ENCODE measurements at places on chromosomes 16 and 17.

DNA sequence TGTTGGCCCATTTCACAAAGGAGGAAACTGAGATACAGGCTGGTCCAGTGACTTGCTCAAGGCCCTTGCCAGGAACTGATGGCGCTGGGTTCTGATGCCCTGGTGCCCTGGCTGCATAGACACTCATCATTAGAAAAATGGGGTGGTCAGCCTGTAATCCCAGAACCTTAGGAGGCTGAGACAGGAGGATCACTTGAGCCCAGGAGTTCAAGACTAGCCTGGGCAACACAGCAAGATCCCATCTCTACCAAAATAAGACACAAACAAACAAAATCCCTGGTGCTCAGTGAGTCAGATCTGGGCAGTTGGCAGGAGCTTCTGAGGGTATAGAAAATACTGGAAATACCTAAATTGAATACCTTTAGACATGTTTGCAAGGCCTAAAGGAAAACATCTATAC, 41.1 kb upstream of the KIFC3 start:
- DNase-seq = no peak

GRCh38 chr16:75138636-75139035, 9.7 kb upstream of the ZFP1 start:
- no peak for DNase-seq

DNA sequence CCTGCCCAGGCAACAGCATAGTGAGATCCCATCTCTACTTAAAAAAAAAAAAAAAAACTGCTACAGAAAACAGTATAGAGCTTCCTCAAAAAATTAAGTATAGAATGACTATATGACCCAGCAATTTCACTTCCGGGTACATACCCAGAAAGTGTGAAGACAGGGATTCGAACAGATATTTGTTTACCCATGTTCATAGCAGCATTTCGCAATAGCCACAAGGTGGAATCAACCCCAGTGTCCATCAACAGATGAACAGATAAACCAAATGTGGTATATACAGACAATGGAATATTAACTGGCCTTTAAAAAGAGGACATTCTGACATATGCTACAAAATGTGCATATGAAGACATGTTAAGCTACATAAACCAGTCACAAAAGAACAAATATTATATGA, 95.5 kb downstream of the CHD9NB start:
- no peak for DNase-seq

- DNase-seq = no peak
These were observed 121.5 kb downstream of the CCDC182 start for GRCh38 chr17:57623620-57624019.

DNA sequence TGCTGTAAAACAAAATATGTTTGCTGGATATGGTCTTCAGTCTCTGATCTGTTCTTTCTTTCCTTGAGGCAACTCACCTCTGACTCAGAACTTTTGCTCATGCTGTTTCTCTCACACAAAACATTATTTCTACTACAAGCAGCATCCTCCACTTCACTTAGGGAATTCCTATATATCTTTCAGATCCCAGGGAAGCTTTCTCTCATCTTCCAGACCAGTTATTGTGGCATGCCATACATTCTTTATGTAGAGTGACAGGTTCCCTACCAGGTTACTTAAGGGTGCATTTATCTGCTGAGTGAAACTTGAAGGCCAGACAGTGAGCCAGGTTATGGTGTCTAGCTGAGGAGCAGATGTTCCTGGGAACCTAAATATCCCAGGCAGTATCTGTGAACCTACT, 1226.0 kb downstream of the CDH8 start:
- no peak for DNase-seq
